Activated CD8-positive, alpha-beta memory T cell treated with anti-CD3 and anti-CD28 coated beads, Interleukin-2, amount 10 ng/mL, durations not matched to agents 7 days and 5 days (primary cell): ENCODE measurements at places on chromosomes 1 and 21. TPM values are rescaled to one million over a fixed set of nuclear protein-coding genes. Genes with fewer than 3 reads are reported as not detected.

GRCh38 chr1:226305184-226305583, 3.8 kb downstream of the LIN9 start:
- peaks cover 3% of the 10 kb centered on the region for H3K27me3 ChIP-seq
- peaks cover 25% of the 10 kb centered on the region for H3K4me1 ChIP-seq
- H3K36me3 ChIP-seq, result peaks cover 8% of the 10 kb centered on the region
- no peak overlapping the region for H3K27ac ChIP-seq
- no peak for DNase-seq

GRCh38 chr1:25502957-25503356, 40.4 kb upstream of the LDLRAP1 start:
- peaks cover 2% of the 10 kb centered on the region for H3K36me3 ChIP-seq
- DNase-seq, result no peak
- H3K4me3 ChIP-seq, result no peak overlapping the region
- no peak overlapping the region for H3K27ac ChIP-seq

FCRL5 gene
- not detected for total RNA-seq

GRCh38 chr21:15015622-15016471, 49.0 kb downstream of the NRIP1 start:
- no peak for DNase-seq
- H3K36me3 ChIP-seq, result no peaks in the 10 kb centered on the region
- H3K27me3 ChIP-seq, result no peaks in the 10 kb centered on the region

GRCh38 chr1:233791721-233792120, 112.8 kb upstream of the SLC35F3 start:
- no peak for DNase-seq
- no peaks in the 10 kb centered on the region for H3K4me1 ChIP-seq
- no peak overlapping the region for H3K4me3 ChIP-seq
- H3K27ac ChIP-seq, result no peak overlapping the region

DNA sequence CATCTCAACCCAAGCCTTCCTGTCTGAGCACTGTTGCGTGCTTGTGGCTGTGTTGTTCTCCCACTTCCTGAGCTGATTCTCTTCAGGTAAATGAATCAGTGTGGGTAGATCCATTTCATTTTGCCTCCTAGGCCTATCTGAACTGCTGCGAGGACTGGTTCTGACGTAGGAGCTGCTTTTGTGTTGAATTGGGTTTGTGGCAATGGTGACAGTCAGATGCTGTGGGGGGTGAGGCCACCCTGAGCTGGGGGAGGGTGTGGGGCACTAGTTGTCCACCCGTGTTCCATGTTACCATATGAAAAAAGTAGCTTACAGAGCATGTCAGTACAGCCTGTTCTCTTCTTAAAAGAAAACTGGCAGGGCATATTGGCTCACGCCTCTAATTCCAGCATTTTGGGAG, 81.5 kb downstream of the MRPS6 start:
- no peaks in the 10 kb centered on the region for H3K27me3 ChIP-seq
- H3K4me1 ChIP-seq, result peaks cover 44% of the 10 kb centered on the region
- peak; percentile 79 for DNase-seq
- H3K36me3 ChIP-seq, result peaks cover 31% of the 10 kb centered on the region
- peak overlapping the region; percentile 80 for H3K27ac ChIP-seq
- H3K4me3 ChIP-seq, result no peak overlapping the region

GRCh38 chr1:246748867-246749266, 24.7 kb downstream of the SCCPDH start:
- H3K27me3 ChIP-seq, result no peaks in the 10 kb centered on the region
- H3K4me3 ChIP-seq, result no peak overlapping the region
- H3K4me1 ChIP-seq, result peaks cover 3% of the 10 kb centered on the region
- H3K27ac ChIP-seq, result no peak overlapping the region
- DNase-seq, result no peak
- H3K36me3 ChIP-seq, result peaks cover 19% of the 10 kb centered on the region

FMO2 gene
- total RNA-seq, result not detected

LDLRAD1 gene
- not detected for total RNA-seq

- no peaks in the 10 kb centered on the region for H3K27me3 ChIP-seq
- no peaks in the 10 kb centered on the region for H3K36me3 ChIP-seq
- no peak overlapping the region for H3K4me3 ChIP-seq
- no peak for DNase-seq
- no peak overlapping the region for H3K27ac ChIP-seq
- H3K4me1 ChIP-seq, result no peaks in the 10 kb centered on the region
Observed at GRCh38 chr1:189499736-189500135, 977.9 kb downstream of the BRINP3 start.

TCHHL1 gene
- not detected for total RNA-seq

DNA sequence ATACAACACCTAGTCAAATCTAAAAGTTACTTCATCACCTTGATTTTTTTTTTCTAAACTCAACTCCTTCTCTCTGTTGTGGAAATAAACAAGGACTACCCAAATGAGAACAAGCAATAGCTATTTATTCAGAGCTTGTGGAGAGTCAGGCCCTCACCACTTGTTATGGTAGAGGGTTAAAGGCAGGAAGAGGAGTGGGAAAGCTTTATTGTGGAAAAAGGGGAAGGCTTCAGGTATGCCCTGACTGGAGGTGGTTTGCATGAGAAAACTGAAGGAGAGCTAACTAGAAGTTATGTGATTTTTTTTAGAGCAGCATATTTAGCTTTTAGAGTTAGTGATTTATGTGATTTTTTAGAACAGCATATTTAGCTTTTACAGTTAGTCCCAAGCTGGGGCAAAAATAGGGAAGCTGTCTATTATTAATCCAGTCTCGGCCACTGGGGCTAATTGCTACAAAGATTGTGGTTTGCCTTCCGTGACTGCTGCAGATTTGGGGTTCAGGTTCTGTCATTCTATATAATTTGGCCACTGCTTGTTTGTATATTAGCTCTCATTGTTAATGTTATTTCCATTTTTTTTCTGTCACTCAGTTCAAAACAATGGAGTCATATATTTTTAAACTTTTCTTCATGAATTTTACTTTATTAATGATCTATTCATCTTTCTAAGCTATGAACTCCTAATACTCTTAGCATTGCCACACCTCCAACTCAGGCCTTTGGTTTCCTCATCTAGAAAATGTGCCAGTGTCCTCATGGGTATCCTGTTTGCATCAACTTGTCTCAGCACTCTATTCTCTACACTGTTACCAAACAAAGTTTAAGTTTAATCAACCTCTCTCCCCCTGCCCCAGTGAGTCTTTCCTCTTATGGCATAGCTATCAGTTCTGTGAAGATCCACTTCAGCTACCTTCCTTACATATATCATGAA, 713.0 kb downstream of the BRINP3 start:
- no peak overlapping the region for H3K4me3 ChIP-seq
- no peaks in the 10 kb centered on the region for H3K36me3 ChIP-seq
- no peaks in the 10 kb centered on the region for H3K4me1 ChIP-seq
- no peak overlapping the region for H3K27ac ChIP-seq

GRCh38 chr1:11046270-11046566, 821 bp downstream of the MASP2 start:
- no peaks in the 10 kb centered on the region for H3K27me3 ChIP-seq
- H3K4me1 ChIP-seq, result peaks cover under 1% of the 10 kb centered on the region
- no peak overlapping the region for H3K4me3 ChIP-seq
- no peak overlapping the region for H3K27ac ChIP-seq

- no peaks in the 10 kb centered on the region for H3K27me3 ChIP-seq
- DNase-seq, result no peak
- H3K4me3 ChIP-seq, result no peak overlapping the region
- H3K4me1 ChIP-seq, result no peaks in the 10 kb centered on the region
- H3K36me3 ChIP-seq, result no peaks in the 10 kb centered on the region
Observed at GRCh38 chr1:90387805-90388204, 329.3 kb downstream of the BARHL2 start.

- no peak overlapping the region for H3K4me3 ChIP-seq
- peak overlapping the region; percentile 62 for H3K27ac ChIP-seq
- H3K36me3 ChIP-seq, result peaks cover 55% of the 10 kb centered on the region
Observed at GRCh38 chr1:175005085-175005783, 5.5 kb downstream of the CACYBP start.

DNA sequence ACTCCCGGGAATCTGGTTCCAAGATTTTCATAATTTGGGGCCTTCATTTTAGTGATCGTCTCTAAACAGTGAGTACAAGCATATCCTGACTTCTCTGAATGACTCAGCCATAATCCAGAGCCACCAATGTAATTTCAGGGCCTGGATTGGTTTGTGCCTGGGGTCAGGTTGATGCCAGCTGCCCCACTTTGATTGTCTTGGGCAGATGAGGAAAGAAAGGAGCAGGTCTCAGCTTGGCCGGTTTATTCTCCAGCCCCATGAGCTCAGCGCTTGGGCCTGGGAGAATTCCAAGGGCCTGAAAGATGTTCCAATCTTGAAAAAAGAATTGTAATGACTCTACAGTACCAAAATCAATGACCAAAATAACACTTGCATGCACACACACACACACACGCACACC, 71.2 kb upstream of the ECE1 start:
- H3K36me3 ChIP-seq, result no peaks in the 10 kb centered on the region
- peaks cover 1% of the 10 kb centered on the region for H3K4me1 ChIP-seq
- H3K27me3 ChIP-seq, result peaks cover 2% of the 10 kb centered on the region
- H3K27ac ChIP-seq, result no peak overlapping the region

DNA sequence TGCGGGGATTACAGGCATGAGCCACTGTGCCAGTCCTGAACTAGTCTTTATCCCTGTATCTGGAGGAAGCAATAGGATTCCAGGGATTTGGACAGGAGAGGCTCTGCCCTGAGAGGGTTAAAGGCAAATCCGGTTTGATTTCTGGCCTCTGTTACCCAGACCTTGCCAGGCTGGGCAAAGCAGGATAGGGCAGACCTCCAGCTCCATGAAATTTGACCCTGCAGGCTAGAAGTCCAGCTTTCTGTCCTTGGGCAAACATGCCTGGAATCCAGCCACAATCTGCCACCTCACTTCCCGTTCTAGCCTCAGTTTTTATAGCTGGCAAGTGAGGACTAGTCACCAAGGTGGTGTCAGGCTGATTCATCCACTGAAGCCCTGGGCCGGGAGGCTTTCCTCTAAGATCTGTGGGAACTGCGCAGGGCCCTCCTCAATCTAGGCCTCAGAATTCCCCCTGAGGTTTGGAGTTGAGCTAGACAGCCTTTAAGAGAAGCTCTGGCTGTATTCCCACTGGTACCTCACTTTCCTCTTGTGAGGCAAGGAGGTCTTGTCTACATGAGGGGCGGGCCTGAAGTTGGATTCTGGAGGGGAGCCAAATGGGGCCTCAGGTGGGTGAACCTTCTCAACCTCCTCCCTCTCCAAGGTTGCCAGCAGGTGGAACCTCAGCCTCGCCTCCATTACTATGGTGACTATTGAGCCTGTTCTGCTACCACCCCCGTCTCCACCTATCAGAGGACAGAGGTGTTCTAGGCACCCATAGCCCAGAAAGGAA, 7.0 kb upstream of the P3R3URF start:
- no peak overlapping the region for H3K27ac ChIP-seq
- no peak for DNase-seq
- H3K4me3 ChIP-seq, result no peak overlapping the region
- H3K36me3 ChIP-seq, result no peaks in the 10 kb centered on the region
- peaks cover 5% of the 10 kb centered on the region for H3K4me1 ChIP-seq

GRCh38 chr1:44707959-44708831, 22.8 kb downstream of the RNU5D-1 start:
- H3K36me3 ChIP-seq, result no peaks in the 10 kb centered on the region
- no peak overlapping the region for H3K4me3 ChIP-seq
- peak; percentile 50 for DNase-seq

DNA sequence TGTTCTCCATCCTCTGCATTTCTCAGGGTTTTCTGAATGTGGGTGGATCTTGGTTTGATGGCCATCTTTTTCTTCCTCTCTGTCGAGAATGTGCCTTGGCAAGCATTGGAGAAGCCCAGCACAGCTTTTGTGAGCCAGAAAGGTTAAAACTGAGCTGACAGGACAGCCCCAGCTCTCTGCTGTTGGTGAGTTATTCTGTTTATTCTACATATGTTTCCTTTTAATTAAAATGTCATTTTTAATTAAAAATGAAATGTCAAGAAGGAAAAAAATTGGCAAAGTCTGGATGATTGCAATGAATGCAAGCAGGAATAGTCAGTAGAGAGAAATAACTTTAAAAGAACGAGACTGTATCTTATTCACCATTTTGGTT, 325.8 kb downstream of the PTBP2 start:
- no peak for DNase-seq
- peaks cover 2% of the 10 kb centered on the region for H3K27me3 ChIP-seq
- H3K27ac ChIP-seq, result no peak overlapping the region
- no peaks in the 10 kb centered on the region for H3K36me3 ChIP-seq
- H3K4me1 ChIP-seq, result peaks cover 10% of the 10 kb centered on the region
- no peak overlapping the region for H3K4me3 ChIP-seq

GRCh38 chr1:241171991-241172390, 185.0 kb downstream of the RGS7 start:
- no peaks in the 10 kb centered on the region for H3K27me3 ChIP-seq
- H3K4me3 ChIP-seq, result no peak overlapping the region
- no peak overlapping the region for H3K27ac ChIP-seq
- H3K36me3 ChIP-seq, result no peaks in the 10 kb centered on the region
- DNase-seq, result no peak

GNAT2 gene
- total RNA-seq, result not detected

SH2D5 gene
- total RNA-seq, result not detected

DNA sequence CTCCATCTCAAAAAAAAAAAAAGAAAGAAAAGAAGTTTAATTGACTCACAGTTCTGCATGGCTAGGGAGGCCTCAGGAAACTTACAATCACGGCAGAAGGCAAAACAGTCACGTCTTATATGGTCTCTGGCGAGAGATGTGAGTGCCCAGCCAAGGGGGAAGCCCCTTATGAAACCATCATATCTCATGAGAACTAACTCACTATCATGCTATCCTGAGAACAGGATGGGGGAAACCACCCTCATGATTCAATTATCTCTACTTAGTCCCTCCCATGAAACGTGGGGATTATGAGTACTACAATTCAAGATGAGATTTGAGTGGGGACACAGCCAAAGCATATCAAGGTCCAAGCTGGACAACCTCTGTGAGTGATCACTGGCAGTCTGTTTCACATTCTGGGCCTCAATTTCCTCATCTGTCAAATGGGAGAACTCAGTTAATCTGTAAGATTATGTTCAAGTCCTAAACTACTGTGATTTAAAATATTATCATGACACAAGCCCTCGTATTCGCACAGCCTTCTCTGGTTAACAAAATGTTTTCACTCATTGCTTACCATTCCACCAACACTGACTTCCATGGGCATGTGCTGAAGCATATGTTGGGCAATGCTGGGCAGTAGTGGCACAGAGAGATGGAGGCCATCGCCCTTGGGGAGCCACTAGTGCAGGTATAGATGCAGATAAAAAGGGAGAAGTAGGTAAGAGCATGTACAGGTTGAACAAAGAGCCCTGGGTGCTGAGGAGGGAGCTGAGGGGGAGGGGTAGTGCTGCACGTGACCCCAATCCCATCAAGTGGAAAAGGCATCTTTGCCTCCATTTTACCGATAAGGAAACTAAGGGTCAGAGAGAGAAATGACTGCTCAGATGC, 46.2 kb upstream of the SLC2A1 start:
- no peak overlapping the region for H3K27ac ChIP-seq
- peaks cover 2% of the 10 kb centered on the region for H3K4me1 ChIP-seq
- DNase-seq, result no peak
- no peaks in the 10 kb centered on the region for H3K36me3 ChIP-seq
